ENCODE measurements at places on chromosomes 11 and 22. TPM values are rescaled to one million over a fixed set of nuclear protein-coding genes. Genes with fewer than 3 reads are reported as not detected.

NCF4 gene
- 117 TPM for total RNA-seq

LDLRAD3 gene
- not detected for total RNA-seq

CNGA4 gene
- total RNA-seq = 0.79 TPM

TMEM86A gene
- total RNA-seq = 0.58 TPM

PCSK7 gene
- 294 TPM for total RNA-seq

IL10RA gene
- total RNA-seq = 434 TPM

MGAT3 gene
- total RNA-seq = 28.0 TPM

KRTAP5-10 gene
- total RNA-seq = 0.27 TPM

MEI1 gene
- total RNA-seq = 59.3 TPM

KCNC1 gene
- total RNA-seq = not detected

SERPIND1 gene
- not detected for total RNA-seq

TECTA gene
- 0.41 TPM for total RNA-seq

MDK gene
- total RNA-seq = 2.9 TPM

SLN gene
- not detected for total RNA-seq

CAPN5 gene
- total RNA-seq = 2.3 TPM

Data from B cell (primary cell).